Heart left ventricle (tissue), 16 donors: ENCODE measurements at places on chromosomes 7 and 10. TPM values are rescaled to one million over a fixed set of nuclear protein-coding genes. Genes with fewer than 3 reads are reported as not detected.

CYP2W1 gene
- not detected for polyA plus RNA-seq

- DNase-seq = no peak
These were observed 233.1 kb upstream of the TCF7L2 start for GRCh38 chr10:112716924-112717413.

ANXA8 gene
- polyA plus RNA-seq = not detected

SFTPA2 gene
- polyA plus RNA-seq = 1.3 TPM

BLNK gene
- polyA plus RNA-seq = 0.33 TPM

DNA sequence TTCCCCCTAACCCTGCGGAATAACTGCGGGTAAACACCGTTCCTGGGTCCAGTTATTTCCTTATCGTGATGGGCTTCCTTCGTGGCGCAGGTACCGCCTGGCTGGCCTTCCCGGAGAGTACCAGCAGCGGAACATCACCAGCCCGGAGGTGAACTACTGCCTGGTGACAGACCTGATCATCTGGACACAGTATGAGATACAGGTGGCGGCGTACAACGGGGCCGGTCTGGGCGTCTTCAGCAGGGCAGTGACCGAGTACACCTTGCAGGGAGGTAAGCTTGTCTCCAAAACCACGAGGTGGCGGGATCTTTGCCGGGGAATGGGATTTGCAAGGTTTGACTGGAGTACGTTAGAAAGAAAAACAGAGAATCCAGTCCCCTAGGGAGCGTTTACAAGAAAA is 665.0 kb upstream of the FOXK1 start:
- no peak for DNase-seq

DNA sequence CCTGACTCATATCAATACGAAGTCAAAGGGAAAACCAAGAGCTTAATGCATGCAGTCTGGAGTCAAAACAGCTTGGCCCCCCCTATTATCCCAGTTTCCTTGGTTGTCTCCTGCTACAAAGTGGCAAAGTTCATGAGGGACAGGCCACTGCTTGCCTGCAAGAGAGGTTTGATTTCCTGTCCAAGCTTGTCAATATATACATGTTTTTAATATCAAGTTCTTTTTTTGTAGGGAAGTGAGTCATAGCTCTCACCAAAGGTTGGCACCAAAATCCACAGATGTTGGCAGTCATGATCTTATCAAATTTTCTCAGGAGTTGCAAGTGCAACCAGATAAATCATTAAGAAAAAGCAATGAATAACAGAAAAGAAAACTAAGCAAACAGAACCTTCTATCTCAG is 176.8 kb downstream of the COBL start:
- no peak for DNase-seq
